ENCODE measurements at places on chromosomes 4 and X. TPM values are rescaled to one million over a fixed set of nuclear protein-coding genes. Genes with fewer than 3 reads are reported as not detected.
A peak's percentile ranks its signal among the peaks of the same experiment; 100 is the strongest.

Gene CXCL9
- not detected for total RNA-seq

Gene VEGFD
- total RNA-seq: 2.5 TPM

Gene MAGEA9B
- not detected for total RNA-seq

DNA sequence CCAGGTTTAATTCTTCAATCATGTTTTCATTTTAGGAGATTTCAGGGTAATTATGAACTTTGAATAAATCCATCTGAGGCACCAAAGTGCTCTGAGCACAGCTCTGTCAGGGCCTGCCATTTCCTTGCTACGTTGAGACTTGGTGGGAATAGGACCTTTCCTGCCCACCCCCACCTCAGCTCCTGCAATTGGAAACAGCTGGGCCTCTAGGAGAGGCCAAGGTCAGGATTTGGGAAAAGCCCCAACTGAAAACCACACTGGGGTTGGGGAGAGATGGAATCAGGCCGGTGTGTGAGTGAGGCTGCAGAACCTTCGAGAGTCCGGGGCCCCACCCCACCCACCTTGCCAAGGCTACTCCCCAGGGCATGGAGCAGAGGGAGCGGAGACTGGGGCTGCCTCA lies 212.7 kb upstream of the BCOR start:
- DNase-seq: no peak

Gene GPR119
- not detected for total RNA-seq

Gene UGT2B7
- total RNA-seq: not detected

- no peak for DNase-seq
Measured at GRCh38 chrX:131746491-131746968, 202.7 kb downstream of the OR13H1 start.

GRCh38 chr4:186241616-186242015 lies 14.3 kb downstream of the KLKB1 start:
- DNase-seq: no peak

- DNase-seq: no peak
Measured at GRCh38 chr4:22174640-22175039, 226.1 kb upstream of the KCNIP4 start.

GRCh38 chrX:100591256-100592051 lies 6.7 kb downstream of the TNMD start:
- no peak for DNase-seq

Gene STK32B
- not detected for total RNA-seq

DNA sequence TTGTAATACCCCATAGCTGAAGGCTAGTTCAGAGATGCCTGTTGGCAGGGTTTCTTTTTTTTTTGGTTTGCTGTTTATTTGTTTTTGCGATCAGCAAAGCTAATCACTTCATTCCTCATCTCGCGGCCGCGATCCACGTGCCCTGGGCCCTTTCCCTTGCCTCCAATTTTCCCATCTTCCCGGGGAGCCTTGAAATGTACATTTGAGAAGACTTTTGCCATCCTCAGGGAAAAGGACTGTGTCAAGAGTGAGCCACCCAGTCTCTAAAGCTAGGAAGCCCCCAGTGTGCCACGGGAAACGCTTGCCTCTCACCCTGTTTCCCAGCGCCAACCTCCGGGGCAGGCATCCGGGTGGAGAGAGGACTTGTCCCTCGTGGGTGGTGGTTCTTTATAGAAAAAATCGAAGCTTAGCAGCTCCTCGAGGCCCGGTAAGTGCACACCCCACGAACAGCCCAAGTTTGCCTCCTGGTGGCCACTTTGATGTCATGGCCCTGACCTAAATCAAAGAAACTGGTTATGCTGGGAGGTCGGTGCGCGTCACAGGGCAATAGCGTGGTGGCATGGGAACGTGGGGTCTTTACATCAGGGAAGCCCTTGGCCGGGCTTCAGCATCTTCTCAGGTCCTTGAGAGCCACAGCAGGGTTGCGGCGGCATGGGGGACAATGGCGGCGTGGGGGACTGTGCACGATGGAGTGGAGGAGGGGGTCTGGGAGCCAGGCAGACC lies 42.0 kb downstream of the MAP7D3 start:
- no peak for DNase-seq

DNA sequence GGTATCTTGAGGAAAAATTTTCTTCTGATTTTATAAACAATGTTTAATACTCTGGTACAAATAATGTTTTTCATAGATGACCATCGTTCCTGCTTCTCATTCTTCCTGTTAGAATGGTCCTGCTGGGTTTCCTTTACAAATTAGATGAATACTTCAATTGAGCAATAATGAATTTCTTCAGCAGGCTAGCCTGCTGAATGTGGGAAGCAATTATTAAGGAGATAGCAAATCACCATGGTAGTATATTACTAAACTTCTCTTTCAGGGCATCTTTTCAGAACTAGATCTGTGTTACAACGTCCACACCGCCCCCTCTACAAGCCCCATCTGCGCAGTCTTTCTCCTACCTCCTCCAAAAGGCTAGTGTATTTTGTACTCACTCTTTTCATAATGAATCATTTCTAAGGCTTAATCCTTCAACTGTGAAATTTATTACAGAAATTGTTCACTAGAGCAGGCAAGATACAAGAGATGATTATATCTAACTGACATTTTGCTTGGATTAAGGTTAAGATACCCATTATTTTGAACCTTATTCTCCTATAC lies 38.4 kb downstream of the GPRIN3 start:
- no peak for DNase-seq

DNA sequence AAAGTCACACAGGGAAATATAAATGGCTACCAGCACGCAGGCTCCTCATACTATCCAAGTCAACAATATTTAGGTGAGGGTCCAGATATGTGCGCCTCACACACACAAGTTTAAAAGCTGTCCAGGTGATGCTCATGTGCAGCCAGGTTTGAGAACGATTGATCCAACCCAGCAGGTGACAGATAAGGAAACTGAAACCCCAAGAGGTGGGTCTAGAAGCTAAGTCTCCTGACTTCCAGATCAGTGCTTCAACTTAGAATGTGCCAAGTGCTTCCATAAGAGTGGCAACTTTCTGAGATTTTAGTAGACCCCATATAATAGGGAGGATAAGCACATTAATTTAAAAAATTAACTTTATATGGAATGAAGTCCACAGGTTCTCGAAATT lies 54.4 kb upstream of the NAP1L5 start:
- DNase-seq: no peak

DNA sequence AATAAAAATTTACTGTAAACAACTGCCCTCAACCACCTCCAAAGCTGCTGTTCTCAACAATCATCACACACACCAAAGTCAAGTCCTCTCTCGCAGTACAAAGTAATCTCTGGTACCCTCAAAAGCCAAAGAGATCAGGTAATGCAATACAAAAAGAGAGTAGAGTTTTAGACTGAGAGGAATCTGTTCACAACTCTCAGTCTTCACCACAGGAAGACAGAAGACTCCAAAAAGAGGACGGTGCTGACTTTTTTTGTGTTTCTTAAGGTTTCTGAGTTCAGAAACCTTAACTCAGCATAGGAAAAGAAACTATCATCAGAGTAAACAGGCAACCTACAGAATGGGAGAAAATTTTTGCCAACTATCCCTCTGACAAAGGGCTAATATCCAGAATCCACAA lies 1072.3 kb upstream of the DIAPH2 start:
- DNase-seq: no peak

DNA sequence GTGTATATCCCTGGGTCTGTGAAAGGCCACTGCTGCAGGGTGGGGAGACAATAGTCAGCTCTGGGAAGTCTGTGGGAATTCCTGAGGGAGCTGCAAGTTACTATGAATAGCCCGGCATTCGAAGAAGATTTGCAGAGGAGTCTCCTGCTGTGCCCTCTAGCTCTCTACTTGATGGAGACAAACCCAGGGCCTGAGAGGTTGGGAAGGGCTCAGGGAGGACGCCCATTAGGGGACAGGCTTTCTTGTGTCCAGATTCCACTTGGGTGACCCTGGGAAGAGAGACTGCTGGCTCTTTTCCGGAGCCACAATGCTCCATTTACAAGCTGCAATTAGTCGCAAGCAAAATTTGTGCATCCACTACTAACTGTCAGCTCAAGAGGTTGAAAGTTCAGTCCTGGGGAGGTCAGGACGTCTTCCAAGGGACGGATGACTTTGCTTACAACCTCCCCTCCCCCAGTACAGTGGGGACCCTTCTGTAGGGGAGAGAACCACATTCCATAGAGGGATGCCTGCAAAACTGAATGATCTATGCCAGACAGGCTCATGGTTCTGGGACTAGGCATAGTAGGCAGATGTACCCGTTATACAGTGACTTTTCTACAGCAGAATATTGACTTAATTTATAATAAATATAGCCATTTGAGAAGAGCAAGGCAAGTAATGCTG lies 48.2 kb upstream of the PHOX2B start:
- no peak for DNase-seq

DNA sequence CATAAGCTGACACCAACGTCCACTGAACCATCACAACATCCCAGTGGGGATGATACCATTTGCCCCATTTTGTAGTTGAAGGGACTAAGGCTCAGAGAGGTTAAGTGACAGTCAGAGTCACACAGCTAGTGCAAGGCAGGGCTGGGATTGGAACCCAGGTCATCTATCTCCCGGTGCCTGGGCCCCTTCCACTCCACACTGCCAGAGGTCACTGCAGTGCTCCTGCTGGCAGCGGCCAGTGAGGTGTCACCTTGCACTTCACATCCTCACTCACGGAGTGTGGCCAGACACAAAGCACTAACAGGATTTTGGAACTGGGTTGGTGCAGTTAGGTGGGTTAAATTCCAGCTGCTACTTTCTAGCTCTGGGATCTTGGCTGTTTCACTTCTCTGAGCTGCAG lies 118.7 kb downstream of the ENPP6 start:
- DNase-seq: no peak

DNA sequence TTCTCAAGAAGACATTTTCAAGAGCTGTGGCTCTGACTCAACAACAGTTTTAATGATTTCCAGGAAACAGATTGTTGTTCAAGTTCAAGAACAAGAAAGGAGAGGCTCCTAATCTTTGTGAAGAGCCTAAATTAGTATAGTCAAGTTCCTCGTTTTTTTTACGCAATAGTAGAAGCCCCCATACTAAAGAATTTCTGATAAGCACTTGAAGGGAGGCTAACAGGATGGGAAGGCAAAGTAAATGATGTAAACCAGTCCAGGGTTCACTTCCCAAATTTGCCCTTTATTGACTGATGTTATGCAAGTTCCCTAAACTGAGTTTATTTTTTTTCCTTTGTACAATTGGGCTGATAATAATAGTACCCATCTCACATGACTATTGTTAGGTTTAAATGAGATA lies 178.2 kb downstream of the RTL9 start:
- DNase-seq: no peak

Gene CD38
- 0.90 TPM for total RNA-seq

DNA sequence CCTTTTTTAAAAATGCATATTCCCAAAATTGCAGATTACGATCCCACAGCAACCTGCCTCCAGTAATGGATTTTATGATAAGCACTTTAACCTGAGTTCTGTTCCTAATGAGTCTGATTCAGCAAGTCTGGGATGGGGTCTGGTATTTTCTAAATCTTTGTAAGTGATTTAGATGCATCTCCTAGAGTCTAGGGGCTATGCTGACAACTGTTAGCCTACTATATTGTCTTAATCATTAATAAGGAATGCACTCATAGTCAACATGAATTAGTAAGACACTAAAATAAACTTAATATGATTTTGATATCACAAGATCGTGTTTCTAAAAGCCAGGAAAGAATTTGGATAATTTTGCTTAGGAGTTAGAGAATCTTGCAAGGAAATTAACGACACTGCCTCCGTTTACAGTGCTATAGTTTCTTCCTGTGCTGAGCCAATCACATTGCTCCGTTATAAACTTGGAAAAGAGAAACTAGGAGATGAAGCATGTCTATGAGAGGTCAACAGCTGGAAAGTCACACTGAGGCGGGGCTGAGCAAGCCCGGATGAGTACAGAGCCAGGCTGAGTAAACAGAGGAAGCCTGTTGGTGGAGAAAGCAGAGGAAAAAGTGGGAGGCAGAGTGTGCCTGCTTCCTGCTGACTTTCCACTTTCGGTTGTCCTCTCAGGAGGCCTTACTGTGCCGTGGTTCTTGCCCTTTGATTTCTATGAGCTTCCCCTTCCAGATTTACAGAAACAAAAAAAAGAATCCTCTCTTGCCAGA lies 5.4 kb downstream of the SCARB2 start:
- peak; percentile 13 for DNase-seq

Gene BMX
- not detected for total RNA-seq

DNA sequence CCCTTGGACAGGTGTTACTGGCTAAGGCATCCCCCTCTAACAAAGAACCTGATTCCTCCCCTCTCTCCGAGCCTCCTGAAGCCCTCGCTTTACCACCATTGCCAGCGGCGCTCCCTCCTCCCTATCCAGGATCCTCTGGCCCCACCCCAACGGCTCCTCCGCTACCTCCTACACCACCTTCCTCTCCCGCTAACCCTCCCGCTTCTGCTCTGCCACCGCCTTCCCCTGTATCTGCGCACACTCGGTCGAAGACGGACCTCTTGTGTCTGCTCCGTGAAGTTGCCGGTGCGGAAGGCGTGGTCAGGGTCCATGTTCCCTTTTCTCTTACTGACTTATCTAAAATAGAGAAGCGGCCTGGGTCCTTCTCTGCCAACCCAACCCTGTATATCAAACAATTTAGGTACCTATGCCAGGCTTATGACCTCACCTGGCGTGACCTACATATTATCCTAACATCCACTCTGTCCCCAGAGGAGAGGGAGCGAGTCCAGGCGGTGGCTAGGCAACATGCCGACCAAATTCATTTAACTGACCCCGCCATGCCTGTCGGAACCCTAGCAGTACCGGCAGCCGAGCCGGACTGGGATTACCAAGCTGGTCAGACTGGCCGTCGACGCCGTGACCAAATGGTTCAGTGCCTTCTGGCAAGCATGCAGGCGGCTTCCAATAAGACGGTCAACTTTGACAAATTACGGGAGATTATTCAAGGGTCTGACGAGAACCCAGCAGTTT lies 958.9 kb downstream of the RPA4 start:
- no peak for DNase-seq

Gene FHDC1
- total RNA-seq: 16.8 TPM

Gene NDP
- not detected for total RNA-seq

DNA sequence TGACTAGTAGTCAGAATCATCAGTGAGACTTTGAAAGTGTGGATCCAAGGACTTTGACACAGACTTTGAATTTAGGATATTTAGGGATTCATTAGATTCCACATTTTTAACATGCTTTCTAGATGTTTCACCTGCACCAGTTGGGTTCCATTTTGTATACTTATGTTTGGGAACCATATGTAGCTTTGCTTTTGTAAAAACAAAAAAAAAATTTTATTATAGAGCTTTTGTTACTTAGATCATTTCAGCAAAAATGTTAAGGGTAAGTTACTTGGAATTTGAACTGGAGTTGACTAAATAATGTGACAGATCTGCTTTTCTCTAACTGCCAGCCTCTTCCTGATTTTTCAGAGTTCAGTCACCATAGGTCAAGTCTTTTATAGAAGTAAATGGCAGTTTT lies 14.6 kb downstream of the PDLIM5 start:
- no peak for DNase-seq

GRCh38 chrX:110409925-110410324 lies 51.3 kb downstream of the RTL9 start:
- peak; percentile 60 for DNase-seq

Gene GPR78
- 68.2 TPM for total RNA-seq

GRCh38 chr4:141074098-141074878 lies 59.0 kb downstream of the RNF150 start:
- no peak for DNase-seq

- no peak for DNase-seq
Measured at GRCh38 chrX:47501226-47502074, 18.4 kb upstream of the ZNF41 start.

GRCh38 chr4:107349266-107349665 lies 313.2 kb upstream of the DKK2 start:
- DNase-seq: no peak

- no peak for DNase-seq
Measured at GRCh38 chrX:18900401-18900976, 83.4 kb downstream of the PHKA2 start.

GRCh38 chr4:97432551-97432950 lies 710.7 kb downstream of the STPG2 start:
- DNase-seq: no peak

Gene QRFPR
- total RNA-seq: not detected

Gene FGG
- not detected for total RNA-seq

Gene TTC29
- not detected for total RNA-seq

All from PC-9 (cell line).